Stomach (tissue), 19 donors: ENCODE measurements at places on chromosomes 12 and 14. TPM values are rescaled to one million over a fixed set of nuclear protein-coding genes. Genes with fewer than 3 reads are reported as not detected.

DNA sequence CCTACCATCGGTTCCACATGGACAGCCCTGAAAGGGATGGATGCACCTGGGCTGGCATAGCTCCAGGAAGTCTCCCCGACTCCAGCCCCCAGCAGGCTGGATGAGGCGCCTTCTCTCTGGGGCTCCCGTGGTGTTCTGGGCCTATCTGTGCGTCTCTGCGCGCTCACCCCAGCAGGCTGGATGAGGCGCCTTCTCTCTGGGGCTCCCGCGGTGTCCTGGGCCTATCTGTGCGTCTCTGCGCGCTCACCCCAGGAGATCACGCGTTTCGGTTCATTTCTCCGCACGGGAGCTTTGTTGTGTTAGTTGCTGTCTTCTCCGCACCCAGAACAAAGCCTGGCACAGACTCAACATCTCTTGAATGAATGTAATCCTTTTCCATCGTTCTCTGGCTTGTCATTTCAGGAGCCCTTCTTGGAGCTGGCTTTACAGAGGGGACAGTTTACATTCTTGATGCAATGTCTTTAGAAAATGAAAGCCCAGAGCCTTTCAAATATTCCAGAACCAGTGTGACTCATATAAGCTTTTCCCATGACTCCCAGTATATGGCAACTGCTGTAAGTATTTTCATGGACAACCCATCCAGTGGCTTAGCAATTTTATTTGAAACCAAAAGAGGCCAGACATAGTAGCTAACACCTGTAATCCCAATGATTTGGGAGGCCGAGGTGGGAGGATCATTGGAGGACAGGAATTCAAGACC is 40.3 kb downstream of the CFAP251 start:
- H3K4me1 ChIP-seq: no peaks in the 10 kb centered on the region
- DNase-seq: no peak
- H3K27me3 ChIP-seq: no peaks in the 10 kb centered on the region
- no peak overlapping the region for H3K4me3 ChIP-seq
- H3K36me3 ChIP-seq: no peaks in the 10 kb centered on the region

Gene SLC5A8
- 0.18 TPM for total RNA-seq

DNA sequence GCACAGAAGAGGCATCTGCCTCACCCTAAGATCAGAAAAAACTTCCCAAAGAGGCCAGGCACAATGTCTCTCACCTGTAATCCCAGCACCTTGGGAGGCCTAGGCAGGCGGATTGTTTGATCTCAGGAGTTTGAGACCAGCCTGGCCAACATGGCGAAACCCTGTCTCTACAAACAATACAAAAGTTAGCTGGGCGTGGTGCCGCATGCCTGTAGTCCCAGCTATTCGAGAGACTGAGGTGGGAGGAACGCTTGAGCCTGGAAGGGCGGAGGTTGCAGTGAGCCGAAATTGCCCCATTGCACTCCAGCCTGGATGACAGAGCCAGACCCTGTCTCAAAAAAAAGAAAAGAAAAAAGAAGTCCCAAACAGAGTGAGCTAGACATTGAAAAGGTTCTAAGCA is 4.5 kb downstream of the ZBTB1 start:
- H3K36me3 ChIP-seq: no peaks in the 10 kb centered on the region
- peak; percentile 21 for DNase-seq
- H3K27me3 ChIP-seq: no peaks in the 10 kb centered on the region

Gene GPR135
- total RNA-seq: 3.8 TPM

DNA sequence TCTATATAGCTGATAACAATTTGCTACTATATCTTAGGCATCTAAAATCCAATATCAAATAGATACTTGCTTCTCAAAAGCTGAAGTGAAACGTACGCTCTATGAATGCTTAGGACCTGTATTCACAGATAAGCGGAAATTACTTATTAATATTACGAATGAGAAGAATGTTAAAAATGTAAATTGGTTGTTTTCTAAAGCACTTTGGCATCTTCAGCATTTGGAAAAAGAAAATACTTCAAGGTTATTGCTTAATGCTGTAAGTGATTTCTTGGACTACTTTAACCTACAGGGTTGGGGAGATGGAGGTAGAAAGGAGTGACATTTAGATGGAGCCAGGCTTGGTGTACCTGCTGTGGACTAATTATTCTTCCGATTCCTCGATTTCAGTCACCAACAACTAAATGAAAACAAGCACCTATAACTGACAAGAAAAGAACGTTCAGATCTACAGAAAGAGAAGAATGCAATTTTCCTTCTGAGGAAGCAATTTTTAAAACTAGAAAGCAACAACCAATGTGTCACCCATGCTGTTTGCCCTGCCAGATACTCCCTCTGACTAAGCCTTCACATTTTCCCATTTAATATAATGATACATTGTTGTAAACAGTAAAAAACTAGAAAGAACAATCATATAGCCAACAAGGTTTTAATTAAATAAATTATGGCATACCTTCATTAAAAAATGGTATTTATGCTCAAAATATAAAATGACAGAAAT is 49.3 kb downstream of the SLC25A21 start:
- H3K36me3 ChIP-seq: no peaks in the 10 kb centered on the region
- H3K4me1 ChIP-seq: no peaks in the 10 kb centered on the region
- no peak for DNase-seq
- H3K27me3 ChIP-seq: no peaks in the 10 kb centered on the region
- H3K4me3 ChIP-seq: no peak overlapping the region

DNA sequence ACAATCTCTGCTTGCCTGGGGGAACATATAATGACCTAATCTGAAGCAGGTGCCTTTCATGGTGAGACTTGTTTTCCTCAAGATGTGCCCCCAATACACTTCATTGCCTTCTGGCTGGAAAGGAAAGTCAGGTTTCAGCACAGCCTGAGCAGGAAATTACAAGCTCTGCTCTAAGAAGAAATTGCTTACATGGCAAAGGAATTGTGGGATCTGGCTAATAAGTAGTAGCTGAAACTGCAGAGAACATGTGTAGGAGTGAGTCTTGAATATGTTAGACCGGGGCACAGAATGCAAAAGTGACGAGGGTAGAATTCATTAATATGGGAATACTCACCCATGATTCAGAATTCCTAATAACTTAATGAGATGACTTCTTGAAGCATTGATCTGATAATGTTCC is 6.3 kb upstream of the CFAP54 start:
- no peaks in the 10 kb centered on the region for H3K4me1 ChIP-seq
- H3K36me3 ChIP-seq: no peaks in the 10 kb centered on the region
- H3K27me3 ChIP-seq: no peaks in the 10 kb centered on the region
- H3K4me3 ChIP-seq: no peak overlapping the region

- H3K36me3 ChIP-seq: no peaks in the 10 kb centered on the region
- H3K27me3 ChIP-seq: no peaks in the 10 kb centered on the region
- peak overlapping the region; percentile 71 for H3K27ac ChIP-seq
- DNase-seq: no peak
- H3K4me1 ChIP-seq: peaks cover 51% of the 10 kb centered on the region
- no peak overlapping the region for H3K4me3 ChIP-seq
These were observed 14.4 kb downstream of the EML1 start for GRCh38 chr14:99807413-99808153.

Gene B4GALNT1
- total RNA-seq: not detected

DNA sequence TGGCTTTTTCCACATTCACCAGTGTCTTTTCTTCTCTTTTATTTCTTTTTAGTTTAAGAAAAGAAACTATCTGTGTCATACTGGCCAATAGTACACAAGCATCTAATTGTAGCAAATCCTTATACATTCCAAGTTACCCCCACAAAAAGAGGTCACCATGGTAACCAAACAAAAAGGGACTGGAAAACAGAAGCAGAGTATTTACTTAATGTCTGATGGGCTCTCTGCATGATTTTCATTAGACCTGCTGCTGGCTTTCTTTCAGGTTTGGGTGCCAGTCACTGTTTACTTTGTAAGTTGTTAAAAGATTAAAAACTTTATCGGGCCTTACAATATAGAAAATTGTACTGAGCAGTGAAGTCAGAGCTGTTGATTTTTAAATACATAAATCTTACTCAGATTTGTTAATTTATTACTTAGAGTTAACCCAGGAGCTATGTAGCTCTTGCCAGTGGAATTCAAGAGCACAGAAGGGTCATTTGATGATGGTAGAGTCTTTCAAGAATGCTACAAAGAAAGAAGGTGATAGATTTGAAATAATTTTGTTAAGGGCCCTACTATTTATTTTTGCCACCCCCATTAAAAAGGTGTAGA is 123.9 kb downstream of the BRMS1L start:
- H3K4me3 ChIP-seq: no peak overlapping the region
- no peaks in the 10 kb centered on the region for H3K36me3 ChIP-seq
- peaks cover 14% of the 10 kb centered on the region for H3K4me1 ChIP-seq
- H3K27ac ChIP-seq: no peak overlapping the region

Gene SNX6
- 35.3 TPM for total RNA-seq

DNA sequence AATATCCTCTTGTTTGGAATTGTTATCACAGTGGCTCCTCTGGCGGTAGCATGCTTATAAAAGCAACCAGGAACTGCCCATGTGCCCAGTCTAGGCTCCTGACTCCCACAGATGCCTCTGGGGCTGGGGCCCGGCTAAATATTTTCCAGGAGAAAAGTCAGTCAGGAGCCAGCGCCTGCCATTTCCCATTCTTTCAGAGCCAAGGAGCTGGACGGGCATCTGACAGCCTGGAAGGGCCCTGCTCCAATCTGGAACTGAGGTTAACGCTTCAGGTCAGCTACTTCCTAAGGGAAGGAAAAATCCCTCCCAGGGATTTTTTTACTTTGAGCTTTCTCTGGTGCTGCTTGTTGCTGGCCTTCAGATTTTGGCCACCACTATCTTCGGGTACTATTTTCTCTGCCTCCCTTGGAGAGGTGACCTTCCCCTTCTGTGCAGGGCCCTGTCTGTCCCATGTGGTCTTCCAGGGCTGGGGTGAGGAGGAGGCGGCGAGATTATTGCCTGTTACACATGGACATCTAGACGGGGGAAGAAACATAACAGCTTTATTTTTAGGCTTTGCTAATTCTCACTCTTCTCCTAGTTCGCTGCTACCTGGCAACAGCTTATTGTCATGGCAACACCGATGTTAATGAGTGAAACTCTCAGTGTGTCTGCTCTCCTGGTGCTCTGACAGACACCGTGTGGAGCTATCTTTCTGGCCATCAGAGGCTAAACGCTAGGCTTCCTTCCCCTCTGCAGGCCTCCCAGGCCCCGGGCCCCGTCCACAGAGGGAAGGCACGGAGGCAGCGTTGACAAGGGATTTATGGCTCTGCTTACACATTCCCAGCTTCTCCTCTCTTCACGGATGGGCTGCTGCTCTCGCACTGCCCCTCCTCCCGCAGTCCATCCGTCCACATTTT is 160.4 kb downstream of the CACNA1C start:
- no peaks in the 10 kb centered on the region for H3K36me3 ChIP-seq
- no peaks in the 10 kb centered on the region for H3K27me3 ChIP-seq
- no peak overlapping the region for H3K27ac ChIP-seq
- DNase-seq: no peak
- no peak overlapping the region for H3K4me3 ChIP-seq
- H3K4me1 ChIP-seq: peaks cover 18% of the 10 kb centered on the region

GRCh38 chr12:6078398-6079096 is 45.9 kb downstream of the VWF start:
- H3K4me3 ChIP-seq: no peak overlapping the region
- H3K4me1 ChIP-seq: peaks cover 14% of the 10 kb centered on the region
- DNase-seq: no peak

Gene MDGA2
- total RNA-seq: 0.14 TPM

GRCh38 chr12:3603576-3603975 is 112.6 kb downstream of the PRMT8 start:
- H3K27ac ChIP-seq: no peak overlapping the region
- H3K4me1 ChIP-seq: no peaks in the 10 kb centered on the region
- no peaks in the 10 kb centered on the region for H3K36me3 ChIP-seq
- H3K27me3 ChIP-seq: peaks cover 46% of the 10 kb centered on the region
- H3K4me3 ChIP-seq: no peak overlapping the region
- no peak for DNase-seq
